ENCODE measurements at places on chromosomes 12 and 14.

DNA sequence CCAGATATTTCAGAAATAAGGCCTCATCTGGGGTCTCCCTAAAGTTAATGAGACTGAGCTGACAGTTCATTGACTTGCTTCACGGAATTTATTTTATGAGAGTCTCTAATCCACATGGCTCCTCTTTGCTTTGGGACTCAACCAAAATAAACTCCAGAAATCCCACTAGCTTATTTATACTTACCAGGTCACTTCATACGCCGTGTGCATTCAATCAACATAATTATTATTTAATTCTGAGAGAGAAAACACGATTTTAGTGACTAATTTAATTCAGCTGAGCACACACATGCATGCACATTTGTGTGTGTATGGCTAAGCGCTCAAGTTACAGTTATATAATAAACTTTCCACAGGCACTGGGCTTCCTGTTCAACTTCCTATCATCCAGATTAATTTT lies 333.4 kb upstream of the CCDC196 start:
- DNase-seq: no peak

DNA sequence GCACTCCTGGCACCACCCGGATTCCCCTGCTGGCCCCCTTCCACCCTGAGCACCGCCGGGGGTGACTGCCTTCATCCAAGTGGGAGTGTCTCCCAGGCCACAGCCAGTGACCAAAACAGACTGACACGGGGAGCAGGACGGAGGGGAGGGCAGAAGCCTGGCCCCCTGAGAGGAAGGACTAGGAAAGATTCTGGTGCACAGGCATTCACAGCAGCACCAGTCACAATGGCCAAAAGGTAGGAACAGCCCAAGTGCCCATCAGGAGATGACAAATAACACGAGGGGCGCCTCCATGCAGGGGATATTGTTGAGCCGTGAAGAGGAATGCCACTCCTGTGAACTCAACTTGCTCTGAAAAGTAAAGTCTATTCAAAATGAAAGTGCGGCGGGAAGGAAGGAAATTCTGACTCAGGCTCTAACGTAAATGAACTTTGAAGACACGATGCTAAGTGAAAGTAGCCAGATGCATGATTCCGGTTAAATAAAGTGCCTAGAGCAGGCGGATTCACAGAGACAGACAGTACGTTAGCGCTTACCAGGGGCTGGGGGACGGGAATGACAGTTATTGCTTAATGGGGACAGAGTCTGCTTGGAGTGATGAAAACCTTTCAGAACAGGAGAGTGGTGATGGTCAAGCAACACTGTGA lies 146.1 kb upstream of the NCOR2 start:
- no peak for DNase-seq

- DNase-seq: no peak
Observed at GRCh38 chr12:57896434-57897201, 44.7 kb upstream of the ATP23 start.

GRCh38 chr12:104928036-104928745 lies 29.9 kb downstream of the SLC41A2 start:
- DNase-seq: no peak

- DNase-seq: no peak
Observed at GRCh38 chr14:104436047-104436591, 143.4 kb upstream of the C14orf180 start.

DNA sequence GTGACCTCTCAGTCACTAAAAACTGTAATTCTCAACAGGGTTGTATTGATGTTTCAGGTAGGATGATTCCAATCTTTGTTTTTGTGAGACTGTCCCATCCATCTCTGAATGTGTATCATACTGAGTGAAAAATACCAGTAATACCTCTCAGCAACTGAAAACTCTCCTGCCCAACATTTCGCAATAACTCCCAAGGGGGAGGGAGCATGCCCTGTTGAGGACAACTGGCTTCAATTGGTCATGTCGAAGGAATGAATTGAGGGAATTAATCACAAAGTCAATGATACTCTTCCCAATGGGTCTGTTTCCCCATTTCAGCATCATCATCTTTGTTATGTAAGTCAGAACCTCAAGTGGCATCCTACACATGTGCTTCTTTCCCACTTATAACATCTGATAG lies 102.4 kb upstream of the E2F7 start:
- DNase-seq: no peak

DNA sequence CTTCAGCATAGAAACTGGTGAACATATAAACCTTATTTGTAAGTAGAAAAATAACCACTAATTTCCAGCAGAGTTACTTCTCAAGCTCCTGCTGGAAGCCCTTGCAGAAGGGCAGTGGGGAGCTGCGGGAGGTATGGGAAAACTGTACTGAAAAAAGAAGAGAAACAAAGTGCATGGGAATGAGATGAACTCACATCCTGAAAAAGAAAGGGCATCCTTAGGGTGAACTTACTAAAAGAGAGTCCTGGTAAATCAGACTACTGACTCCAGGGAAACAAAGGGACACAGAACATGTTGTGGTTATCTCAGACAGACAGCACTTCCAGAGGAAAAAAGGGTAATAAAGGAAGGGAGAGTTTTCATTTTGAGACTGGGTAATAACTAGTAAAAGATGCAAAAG lies 515.1 kb downstream of the RPL10L start:
- no peak for DNase-seq

GRCh38 chr12:84243686-84244085 lies 668.9 kb downstream of the SLC6A15 start:
- DNase-seq: no peak

DNA sequence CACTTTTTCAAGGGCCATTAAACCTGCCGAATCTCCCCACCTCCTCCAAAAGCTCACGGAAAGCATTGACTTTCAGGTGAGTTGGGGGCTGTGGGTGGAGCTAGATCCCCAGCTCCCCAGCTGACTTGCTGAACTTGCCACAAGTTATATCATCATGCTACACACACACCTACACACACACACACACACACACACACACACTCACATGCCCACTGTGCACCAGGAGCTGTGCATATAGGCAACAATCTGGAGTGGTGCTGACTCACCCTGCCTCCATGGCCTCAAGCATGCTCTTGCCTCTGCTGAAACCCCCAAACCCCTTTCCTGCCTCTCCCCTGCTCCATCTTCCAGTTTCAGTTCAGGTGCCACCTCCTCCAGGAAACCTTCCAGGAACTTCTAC lies 26.1 kb downstream of the SERPINA3 start:
- DNase-seq: no peak

GRCh38 chr12:68609998-68610369 lies 715 bp upstream of the RAP1B start:
- DNase-seq: no peak

- DNase-seq: no peak
Observed at GRCh38 chr12:109762673-109763191, 49.1 kb downstream of the FAM222A start.

GRCh38 chr14:68124979-68125731 lies 305.6 kb downstream of the RAD51B start:
- no peak for DNase-seq

GRCh38 chr12:106214571-106214970 lies 33.2 kb downstream of the CKAP4 start:
- no peak for DNase-seq

DNA sequence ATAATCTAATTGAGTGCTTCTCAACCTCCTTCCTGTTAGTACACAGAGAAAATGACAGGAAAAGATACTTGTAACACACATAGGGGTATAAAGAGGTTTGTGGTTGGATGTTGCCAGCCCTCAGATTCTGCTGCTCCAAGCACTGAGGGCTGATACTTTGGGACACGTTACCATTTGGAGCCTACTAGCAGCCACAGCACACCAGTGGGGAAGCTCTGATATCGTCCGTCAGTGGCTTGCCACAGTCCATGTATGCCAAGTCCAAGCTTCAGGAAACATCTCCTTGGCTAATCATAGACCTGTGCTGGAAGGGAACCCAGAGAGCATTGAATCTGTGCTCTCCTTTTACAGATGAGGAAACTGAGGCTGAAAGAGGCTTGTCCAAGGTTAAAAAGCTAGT lies 22.3 kb downstream of the B4GALNT3 start:
- DNase-seq: no peak

- DNase-seq: no peak
Observed at GRCh38 chr14:21069388-21070082, 569 bp upstream of the ARHGEF40 start.

- DNase-seq: no peak
Observed at GRCh38 chr14:92538412-92538985, 24.9 kb downstream of the RIN3 start.

DNA sequence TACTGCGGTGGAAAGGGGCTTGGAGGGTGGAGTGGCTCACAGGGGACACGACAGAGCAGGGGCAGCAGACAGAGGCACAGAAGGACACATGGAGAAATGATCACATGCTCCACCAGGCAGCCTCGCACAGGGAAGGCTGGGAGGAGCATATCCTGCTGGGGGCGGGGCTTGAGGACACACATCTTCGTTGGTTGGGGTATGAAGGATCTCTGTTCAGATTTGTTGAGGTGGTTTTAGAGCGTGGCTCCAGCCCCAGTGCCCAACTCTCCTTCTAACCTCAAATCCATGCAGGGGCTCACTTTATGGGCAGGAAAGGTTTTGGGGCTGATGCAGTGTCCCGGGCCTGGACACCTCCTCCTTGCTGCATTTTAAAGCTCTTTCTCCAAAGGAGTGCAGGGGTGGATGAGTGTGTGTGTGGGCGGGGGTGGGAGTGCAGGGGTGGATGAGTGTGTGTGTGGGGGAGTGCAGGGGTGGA lies 733 bp upstream of the P3H3 start:
- DNase-seq: peak; percentile 21

- DNase-seq: no peak
Observed at GRCh38 chr12:32894566-32894965, 2.0 kb downstream of the PKP2 start.

DNA sequence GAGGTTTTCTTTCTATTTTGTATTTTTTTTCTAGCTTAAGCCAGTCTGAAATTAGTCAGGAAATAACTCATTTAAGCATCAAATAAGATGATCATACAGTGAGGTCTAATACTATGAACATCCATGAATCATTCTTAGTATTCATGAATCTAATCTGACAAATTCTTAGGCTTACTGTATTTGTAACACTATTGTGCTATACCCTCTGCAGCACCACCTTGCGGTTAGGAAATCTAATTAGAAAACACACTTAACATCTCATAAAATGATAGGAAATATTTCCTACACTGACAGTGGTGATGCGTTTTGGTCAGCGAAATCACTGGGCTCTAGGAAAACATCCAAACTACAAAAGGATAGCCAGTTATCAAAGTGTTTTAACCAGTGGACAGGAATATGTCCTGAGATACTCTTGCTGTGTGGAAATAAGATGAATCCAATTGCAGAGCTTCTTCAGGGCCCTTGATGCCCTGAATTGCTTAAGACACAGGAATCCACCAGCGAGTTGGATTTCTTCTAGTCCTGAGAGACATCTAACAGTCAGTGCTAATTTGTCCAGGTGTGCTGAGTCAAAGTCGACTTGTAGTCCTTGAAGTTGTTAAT lies 109.3 kb upstream of the MYF6 start:
- DNase-seq: no peak

DNA sequence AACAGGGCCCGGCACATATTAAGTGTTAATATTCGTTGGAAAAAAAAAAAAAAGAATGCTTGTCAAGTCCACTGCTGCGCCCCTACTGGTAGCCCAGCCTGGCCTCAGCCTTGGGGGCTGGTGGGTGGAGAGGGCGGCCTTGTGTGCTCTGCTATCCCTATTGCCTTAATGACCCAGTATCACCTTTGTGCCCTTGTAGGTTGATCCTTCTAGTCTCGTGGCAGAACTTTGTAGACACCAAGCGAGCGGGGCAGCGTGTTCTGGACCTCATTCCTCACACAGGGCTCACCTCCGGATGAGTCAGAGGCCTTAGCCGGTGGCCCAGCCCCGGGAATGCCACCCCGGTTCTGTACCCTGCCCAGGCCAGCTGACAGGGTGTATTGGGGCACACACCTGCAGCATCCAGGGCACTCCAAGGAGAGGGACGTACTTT lies 1.8 kb upstream of the RCOR1 start:
- DNase-seq: no peak

DNA sequence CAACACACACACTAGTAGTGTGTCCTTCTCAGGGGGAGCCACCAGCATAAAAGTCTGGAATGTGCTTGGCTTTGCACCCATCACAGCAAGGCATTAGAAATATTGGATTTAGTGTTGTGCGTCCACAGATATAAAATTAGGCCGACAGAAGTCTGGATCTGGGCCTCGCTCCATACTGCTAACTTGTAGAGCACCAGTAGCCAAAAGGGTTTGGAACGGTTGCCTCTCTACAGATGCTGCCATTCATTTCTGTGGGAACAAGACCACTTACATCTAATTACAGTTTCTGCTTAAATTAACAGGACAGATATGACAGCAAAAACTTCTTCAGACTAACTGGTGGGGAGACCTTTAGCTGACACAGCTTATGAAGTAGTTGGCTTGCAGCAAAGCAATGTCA lies 94.2 kb downstream of the EXOC5 start:
- DNase-seq: no peak

DNA sequence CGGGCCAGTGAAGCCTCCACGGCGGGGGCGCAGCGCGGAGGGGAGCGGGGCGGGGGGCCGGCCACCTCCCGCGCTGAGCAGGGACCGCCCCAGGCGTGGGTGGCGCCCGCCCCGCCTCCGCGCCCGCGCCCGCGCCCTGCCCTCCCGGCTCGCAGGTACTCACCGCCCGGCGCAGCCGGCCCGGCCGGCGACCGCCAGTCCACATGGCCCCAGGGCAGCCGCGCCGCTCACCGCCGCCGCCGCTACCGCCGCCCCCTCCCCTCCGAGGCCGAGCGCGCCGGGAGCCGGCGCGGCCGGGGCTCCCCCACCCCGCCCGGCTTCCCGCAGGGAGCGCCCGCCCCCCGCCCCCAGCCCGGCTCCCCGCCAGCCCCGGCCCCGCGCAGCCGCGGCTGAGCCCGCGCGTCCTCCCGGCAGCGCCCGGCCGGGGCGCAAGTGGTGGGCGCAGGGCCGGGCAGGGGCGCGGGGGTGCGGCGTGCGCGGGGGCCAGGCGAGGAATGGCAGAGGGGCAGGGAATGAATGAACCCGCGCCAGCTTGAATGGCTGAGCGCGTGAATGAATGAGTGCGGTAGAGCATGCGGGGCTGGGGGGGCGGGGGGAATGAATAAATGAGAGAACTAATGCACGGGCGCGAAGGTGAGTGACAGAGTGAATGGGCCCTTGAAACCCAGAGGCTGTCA lies at the start of gene BEGAIN:
Gene BEGAIN (minus strand): TSS at position 332 of the 677 bp plus-strand sequence. CDS start 127 bp downstream, at position 205.
- no peak for DNase-seq

DNA sequence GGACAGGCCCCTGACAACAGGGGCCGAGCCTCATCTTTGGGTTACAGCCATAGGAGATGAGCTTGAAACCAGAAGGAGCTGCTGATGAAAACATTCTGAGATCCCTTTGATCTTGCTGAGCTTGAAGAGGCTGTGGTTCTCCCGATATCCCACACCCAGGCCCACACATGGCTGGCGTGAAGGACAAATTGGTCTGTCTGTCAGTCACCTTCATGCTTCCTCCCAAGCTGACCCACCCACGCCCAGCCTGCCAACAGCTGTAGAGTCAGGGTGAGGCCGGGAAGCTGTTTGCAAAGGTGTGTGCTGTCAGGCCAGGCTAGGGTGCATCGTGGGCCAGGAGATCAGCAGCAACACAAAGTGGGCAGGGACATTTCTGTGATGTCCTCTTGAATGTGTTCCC lies 43.2 kb downstream of the FZD10 start:
- DNase-seq: no peak

DNA sequence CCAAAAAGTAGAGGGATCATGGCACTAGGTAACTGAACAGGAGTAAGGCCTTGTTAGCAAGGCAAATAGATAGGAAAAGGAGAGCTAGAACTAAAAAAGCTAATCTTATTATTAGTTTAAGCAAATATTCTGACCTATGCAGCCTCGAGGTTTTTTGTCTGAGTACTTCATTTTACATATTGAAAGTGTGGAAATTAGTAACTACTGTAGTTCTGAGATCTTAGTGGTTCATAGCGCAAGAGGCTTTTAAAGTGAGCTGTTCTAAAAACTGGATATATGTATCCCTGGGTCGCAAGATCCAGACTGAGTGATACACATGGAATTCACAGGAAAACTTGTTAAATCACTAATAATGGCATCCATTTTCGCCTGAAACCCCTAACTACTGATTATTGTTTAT lies 411.0 kb upstream of the SOX5 start:
- DNase-seq: no peak
